Stimulated activated CD4-positive, alpha-beta T cell treated with anti-CD3 and anti-CD28 coated beads, Interleukin-15, amount 100 ng/mL, for 24 hours (primary cell): ENCODE measurements at places on chromosomes 2 and 18.

DNA sequence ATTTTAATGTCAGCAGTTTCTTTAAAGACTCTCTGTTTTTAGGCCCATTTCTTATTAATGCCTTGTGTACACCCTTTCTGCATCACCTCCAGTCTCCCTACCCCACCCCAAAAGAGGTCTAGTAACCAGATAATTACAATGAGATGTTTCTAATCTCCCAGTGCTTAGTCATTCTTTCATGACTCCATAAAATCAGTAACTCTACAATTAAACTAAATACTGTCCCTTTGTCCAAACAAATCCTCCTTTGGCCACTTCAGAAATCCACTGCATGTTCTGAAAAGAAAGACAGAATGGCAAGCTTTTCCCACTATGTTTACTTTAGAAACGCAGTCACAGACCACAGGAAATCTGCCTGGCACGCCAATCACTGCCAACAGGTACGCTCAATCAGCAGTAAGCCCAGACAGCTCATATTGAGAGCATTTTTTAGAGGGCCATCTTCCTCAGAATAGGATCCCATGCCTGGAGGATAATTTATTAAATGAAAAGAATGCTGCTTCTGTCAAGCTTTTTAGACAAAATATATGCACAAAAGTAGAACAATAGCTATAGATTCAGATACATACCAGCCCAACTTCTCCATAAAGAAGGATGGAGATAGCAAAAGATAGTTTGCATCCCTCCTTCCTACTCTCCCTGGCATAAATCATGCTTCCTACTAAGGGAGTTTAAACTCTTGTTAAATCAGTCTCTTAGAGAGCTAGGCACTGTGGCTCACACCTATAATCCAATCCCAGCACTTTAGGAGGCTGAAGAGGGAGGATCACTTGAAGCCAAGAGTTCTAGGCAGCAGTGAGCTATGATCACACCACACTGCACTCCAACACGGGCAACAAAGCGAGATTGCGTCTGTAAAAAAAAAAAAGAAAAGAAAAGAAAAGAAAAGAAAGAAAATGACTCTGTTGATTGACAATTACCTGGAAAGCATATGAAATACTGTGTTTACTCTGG lies 14.6 kb downstream of the CLASP1 start:
- peak; percentile 25 for DNase-seq

GRCh38 chr2:69011611-69012157 lies 1.3 kb upstream of the ANTXR1 start:
- DNase-seq, result no peak

- DNase-seq, result no peak
These were observed 58.1 kb upstream of the TGIF1 start for GRCh38 chr18:3391704-3392466.

GRCh38 chr18:46378864-46379207 lies 274.7 kb downstream of the HAUS1 start:
- no peak for DNase-seq

GRCh38 chr2:119598596-119599263 lies 54.5 kb downstream of the CFAP221 start:
- no peak for DNase-seq

- no peak for DNase-seq
These were observed 81.4 kb downstream of the MYCN start for GRCh38 chr2:16021611-16022363.

DNA sequence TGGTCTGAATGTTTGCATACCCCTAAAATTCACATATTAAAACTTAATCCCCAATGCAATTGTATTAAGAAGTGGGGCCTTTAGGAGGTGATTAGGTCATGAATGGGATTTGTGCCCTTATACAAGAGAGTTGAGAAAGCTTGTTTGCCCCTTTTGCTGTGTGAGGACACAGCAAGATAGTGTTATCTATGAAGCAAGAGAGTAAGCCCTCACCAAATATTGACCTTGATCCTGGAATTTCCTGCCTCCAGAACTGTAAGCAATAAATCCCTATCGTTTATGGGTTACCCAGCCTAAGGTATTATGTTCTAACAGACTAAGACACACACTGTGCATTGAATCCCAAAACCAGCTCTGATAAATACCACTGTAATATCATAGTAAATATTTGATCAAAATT lies 32.2 kb downstream of the NR4A2 start:
- no peak for DNase-seq

GRCh38 chr2:78861546-78861945 lies 164.0 kb upstream of the REG3G start:
- no peak for DNase-seq

DNA sequence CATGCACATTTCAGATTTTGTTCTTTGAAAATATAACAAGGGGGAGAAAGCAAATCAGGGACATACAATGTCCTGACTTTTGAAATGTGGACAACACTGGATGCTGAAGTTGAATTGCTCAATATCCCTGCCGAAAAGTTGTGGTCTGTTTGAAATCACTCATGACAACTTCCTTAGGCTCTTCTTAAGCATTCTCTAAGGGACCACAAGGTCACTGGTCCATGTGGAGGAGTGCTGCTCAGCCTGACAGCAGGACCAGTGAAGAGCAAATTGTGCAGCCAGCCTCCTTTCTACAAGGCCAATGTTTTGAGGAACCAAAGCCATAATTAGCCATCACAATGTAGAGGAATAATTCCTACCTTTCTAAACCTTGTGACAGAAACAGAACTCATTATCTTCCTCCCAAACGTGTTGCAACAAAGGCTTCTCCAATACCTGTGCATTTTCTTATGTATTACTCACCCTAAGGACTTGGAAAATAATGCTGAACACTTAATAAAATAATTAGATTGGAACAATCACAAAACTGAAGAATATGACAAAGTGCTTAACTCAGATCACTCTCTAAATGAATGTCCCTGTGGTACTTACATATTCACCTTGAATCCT lies 1477.6 kb upstream of the NXPH2 start:
- no peak for DNase-seq

DNA sequence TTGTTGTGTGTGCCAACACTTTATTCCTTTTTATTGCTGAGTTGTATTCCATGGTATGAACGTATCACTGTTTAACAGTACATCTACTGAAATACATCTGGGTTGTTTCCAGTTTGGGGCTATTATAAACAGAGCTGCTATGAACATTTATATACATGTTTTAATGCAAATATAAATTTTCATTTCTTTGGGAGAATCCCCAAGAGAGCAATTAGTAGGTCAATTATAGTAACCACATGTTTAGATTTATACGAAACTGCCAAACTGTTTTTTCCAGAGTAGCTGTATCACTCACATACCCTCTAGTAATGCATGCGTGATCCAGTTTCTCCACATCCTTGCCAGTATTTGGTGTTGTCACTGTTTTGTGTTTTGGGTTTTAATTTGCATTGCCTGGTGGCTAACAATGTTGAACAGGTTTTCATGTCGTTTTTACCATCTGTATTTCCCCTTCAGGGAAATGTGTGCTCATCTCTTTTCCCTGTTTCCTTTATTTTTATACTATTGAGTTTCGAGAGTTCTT lies 81.0 kb downstream of the TMEM131 start:
- no peak for DNase-seq

DNA sequence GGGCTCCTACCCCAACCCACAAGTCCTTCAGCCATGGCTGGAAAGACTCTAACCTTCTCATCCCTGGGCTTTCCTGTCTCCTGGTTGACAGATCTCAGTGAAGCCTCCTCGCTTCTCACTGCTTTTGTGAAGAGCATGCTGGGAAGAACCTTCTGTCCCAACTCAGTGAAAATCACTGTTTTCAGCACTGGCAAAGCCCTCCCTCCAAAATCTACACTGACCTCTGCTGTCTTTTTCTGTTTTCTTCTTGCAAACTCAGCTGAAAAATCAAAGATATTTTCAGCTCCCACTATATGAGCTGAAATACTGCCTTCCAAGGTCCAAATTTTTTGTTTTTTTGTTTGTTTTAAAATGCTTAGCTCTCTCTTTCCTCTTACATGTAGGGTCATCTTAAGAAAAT lies 266.3 kb upstream of the AGAP1 start:
- no peak for DNase-seq

DNA sequence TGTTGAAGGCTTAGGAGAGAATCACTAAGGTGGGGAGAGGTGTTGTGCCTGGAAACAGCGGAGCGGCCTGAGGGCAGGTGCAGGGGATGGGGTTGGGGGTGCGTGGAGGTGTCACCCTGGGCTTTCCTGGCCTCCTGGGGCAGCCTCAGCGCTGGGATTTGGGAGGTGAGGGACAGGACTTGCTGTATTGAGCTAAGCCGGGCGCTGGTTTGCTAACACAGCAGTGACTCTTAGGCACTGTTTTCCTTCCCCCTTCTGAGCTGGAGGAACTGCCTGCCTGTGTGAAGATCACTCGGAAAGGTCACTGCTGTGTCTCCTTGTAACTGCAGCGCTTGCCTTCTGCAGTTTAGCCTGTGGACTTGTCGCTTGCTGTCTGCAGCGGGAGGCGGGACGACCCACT lies 21.2 kb downstream of the PRELID3A start:
- DNase-seq, result no peak

- no peak for DNase-seq
These were observed 115.1 kb downstream of the RTP5 start for GRCh38 chr2:241984658-241985057.

- no peak for DNase-seq
These were observed 173.0 kb upstream of the REV1 start for GRCh38 chr2:99662761-99663341.
